ENCODE measurements at places on chromosomes 4 and X. TPM values are rescaled to one million over a fixed set of nuclear protein-coding genes. Genes with fewer than 3 reads are reported as not detected.

The CXCL1 gene
- polyA plus RNA-seq, result 28.8 TPM

The SOX3 gene
- polyA plus RNA-seq, result not detected

The SRPX gene
- polyA plus RNA-seq, result 172 TPM

The NUDT11 gene
- polyA plus RNA-seq, result 4.6 TPM

The TCEAL6 gene
- not detected for polyA plus RNA-seq

The SHOX gene
- not detected for polyA plus RNA-seq

The RASSF6 gene
- 3.0 TPM for polyA plus RNA-seq

The ARL9 gene
- 0.85 TPM for polyA plus RNA-seq

The CHST7 gene
- 7.8 TPM for polyA plus RNA-seq

The CLDN22 gene
- 0.32 TPM for polyA plus RNA-seq

The FAM241A gene
- polyA plus RNA-seq, result 2.9 TPM
